ENCODE measurements at places on chromosomes 5 and 9.

GRCh38 chr5:116699332-116699731 is 124.7 kb upstream of the SEMA6A start:
- DNase-seq = no peak

DNA sequence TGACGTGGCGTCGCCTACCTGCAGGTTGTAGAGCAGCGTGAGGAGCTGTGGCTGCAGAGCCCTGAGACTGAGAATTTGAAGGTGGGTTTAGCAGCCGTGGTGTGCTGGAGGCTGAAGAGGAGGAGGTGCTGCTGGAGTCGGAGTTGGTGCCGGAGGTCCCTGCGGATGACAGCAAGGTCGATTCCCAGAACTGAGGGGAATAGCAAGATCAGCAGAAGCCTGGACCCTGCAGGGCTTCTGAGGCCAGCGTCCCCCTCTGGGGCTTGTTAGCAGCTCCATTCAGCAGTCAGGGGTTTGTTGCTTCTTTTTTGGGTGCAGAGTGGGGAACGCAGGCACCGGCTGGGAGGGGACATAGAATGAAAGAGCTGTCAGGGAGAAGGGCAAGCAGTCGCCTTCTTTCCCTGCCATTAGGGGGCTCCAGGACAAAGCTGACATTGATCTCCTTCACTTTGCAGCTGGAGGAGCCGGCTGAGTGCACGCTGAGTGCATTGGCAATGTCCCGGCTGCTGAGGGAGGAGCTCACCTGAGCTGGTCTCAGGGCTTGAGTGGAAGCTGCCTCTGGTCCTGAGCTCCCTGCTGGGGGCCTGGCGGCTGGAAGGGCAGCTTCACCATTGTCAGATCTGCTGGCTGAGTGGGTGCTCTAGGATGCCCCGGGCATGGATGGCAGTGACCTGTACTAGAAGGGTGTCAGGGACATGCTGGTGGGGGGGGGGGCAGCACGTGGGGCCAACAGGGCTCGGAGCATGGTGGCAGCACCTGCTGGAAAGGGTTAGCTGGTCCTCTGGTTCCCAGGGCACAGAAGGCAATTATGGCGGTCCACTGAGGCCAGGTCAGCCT is 20.8 kb downstream of the OBP2B start:
- DNase-seq = no peak

GRCh38 chr9:36844961-36845360 is 189.1 kb downstream of the PAX5 start:
- no peak for DNase-seq

- DNase-seq = no peak
Observed at GRCh38 chr9:128414461-128414860, 6.2 kb upstream of the CERCAM start.

GRCh38 chr9:134690301-134690751 is 48.7 kb downstream of the COL5A1 start:
- no peak for DNase-seq

GRCh38 chr5:105905392-105905791 is 1765.3 kb downstream of the EFNA5 start:
- no peak for DNase-seq
